Type B pancreatic cell (in vitro differentiated cells): ENCODE measurements at places on chromosomes 7 and 10.

DNA sequence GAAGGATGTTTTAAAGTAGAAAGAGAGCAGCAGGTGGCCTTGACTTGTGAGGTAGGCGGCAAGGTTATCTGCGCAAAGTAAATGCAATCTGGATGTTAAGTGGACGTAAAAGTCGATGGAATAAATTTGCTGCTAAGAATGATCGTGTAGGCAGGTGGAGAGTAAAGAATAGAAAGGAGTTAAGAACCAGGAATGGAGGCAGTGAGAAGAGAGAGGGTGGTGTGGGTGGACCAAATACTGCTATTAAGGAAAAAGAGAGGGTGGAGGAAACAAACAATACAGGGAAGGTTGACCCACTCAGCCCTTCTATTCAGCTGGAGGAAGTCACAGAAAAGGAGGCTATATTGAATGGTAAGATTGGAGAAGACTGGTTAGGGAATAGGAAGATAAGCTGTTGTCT is 1.9 kb upstream of the CUL1 start:
- no peak for DNase-seq

- no peak for DNase-seq
These were observed 56.2 kb upstream of the TMEM140 start for GRCh38 chr7:135091717-135092116.

- no peak for DNase-seq
These were observed 43.7 kb downstream of the DNAJB9 start for GRCh38 chr7:108613147-108613948.

- peak; percentile 93 for DNase-seq
These were observed at the start of gene MKRN1 for GRCh38 chr7:140479062-140479738. Gene MKRN1, minus strand, starts transcription at chr7:140479505. Its CDS starts 161 bp downstream, at chr7:140479344.

- DNase-seq: no peak
These were observed 277.9 kb downstream of the HPSE2 start for GRCh38 chr10:98957801-98958200.

DNA sequence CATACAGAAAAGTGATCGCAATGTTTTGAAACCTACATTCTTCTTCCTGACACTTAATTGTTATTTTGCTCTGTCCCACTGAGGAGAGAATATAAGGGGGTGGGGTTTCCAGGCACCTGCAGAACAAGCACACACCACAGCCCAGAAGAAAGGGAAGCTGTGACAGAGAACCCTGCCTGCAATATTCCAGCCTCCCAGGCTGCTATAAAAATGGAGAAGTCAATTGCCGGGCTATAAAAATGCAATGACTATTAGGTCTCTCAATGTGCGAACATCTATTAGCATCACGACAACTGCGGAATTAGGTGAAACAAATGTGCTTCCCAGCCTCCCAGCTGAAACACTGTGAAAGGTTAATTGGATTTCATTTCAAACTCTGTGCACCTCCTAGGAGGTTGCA is 145.3 kb upstream of the FRMD4A start:
- no peak for DNase-seq

DNA sequence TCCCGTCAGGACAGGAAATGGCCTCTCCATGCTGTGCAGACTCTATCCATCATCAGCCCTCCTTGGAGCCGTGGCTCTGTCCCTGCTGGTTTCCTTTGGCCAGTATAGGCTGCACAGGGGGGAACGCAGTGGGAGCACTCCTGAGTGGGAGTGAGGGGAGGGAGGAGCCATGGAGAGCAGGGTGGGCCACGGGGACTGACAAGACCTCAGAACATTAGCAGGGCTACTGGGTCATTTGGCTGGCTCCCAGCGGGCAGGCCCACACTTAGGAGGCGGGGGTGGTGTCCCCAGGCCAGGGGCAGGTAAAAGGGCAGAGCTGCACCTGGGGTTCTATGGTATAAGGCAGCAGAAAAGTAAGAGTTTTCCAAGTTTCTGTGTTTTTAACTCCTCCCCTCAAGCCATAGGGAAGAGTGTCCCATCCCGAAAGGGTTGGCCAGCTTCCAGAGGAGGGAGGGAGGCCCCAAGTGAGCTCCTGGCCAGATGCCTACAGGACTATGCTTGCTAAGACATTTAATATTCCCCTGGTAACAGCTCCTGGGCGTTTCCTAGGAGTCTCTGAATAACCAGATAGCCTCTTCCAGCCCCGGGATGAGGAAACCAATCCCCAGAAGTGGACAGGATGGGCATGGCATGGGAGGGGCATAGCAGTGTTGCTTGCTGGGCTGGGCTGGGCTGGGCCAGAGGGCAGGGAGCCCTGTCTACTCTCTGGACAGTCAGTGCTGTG is 5.5 kb upstream of the OPN4 start:
- DNase-seq: peak; percentile 64

GRCh38 chr7:155187061-155187785 is 110.5 kb upstream of the INSIG1 start:
- peak; percentile 56 for DNase-seq

GRCh38 chr10:5843686-5844344 is 30.6 kb upstream of the GDI2 start:
- DNase-seq: no peak

DNA sequence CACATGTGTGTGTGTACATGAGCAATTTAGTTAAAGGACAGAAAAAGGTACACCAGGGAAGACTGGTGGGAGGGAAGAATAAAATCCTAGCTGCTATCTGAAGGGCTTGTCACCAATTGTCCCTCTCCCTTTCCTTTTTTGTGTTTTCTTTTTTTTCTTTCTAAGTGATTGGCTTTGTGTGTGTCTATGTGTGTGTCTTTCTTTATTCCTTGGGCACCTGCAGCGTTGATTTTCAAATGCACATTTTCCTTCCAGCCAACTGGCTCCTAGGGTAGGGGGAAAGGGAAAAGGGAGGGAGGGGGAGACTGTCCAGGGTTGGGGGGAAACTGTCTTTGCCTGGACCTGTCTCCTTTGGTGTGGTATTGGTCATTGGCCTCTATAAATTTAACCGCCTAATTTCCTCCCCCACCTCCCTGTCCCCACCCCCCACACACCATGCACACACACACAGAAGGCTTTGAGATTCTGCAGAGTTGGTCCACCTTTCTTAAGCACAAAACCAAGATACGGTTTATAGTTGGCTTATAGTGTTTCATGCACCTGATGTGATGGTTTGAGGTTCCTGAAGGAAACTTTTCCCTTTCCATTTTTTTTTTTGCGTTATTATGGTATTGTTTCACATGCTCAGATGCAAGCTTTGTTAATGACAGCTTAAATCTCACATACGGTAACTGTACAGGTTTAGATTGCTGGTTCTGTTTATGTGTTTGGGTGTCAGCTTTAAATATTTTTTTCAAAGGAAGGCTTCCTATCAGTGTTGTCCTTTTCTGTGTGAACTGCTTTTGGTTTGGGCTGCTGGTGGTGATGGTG is 2.6 kb downstream of the AUTS2 start:
- DNase-seq: no peak

GRCh38 chr7:30906014-30906413 is 5.6 kb upstream of the AQP1 start:
- DNase-seq: no peak

- no peak for DNase-seq
These were observed 118.9 kb downstream of the PRPF18 start for GRCh38 chr10:13705526-13706174.

- no peak for DNase-seq
These were observed 526 bp downstream of the ZNF248 start for GRCh38 chr10:37856881-37857286.

DNA sequence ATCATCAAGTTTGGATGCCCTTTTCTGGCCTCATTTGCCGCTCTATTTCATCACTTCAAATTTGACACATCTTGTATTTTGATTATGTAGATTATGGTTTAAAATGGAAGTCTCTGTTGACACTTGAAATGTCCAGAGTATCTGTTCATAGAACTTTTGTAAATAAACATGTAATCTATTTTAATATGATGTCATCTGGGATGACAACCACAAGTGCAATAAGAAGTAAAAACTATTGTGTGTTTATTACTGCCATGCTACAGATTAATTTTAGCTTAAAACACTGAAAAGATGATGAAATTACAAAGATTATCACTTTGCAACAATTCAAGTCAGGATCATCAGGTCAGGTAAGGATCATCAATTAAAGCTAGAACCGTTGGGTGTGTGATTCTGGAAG is 30.0 kb downstream of the CYP2C8 start:
- no peak for DNase-seq

DNA sequence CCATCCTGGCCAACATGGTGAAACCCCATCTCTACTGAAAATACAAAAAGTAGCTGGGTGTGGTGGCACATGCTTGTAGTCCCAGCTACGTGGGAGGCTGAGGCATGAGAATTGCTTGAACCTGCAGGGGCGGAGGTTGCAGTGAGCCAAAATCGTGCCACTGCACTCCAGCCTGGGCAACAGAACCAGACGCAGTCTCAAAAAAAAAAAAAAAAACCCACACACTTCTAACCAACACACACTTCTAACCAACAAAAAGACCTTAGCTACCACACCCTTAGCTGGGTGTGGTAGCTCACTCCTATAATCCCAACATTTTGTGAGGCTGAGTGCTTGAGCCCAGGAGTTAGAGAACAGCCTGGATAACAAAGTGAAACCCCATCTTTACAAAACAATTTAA is 33.9 kb upstream of the SPOCK2 start:
- no peak for DNase-seq

DNA sequence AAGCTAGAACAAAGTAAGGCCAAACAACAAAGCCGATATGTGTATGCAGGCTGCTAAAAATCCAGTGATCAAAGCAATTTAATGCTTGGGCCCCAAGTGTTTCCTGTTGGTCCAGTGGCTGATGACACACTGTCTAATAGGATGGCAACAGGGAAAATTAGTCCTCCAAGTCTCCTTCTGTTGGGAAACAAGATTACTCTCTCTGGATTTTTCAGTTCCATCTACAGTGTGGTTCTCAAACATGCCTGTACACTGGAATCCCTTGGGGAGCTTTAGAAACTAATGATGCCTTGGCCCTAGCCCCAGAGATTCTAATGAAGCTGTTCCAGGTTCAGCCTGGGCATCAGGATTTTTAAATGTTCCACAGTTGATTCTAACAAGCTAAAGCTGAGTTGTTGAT is 198.7 kb downstream of the AHR start:
- no peak for DNase-seq

- no peak for DNase-seq
These were observed 98.0 kb downstream of the TEX36 start for GRCh38 chr10:125584954-125585353.

DNA sequence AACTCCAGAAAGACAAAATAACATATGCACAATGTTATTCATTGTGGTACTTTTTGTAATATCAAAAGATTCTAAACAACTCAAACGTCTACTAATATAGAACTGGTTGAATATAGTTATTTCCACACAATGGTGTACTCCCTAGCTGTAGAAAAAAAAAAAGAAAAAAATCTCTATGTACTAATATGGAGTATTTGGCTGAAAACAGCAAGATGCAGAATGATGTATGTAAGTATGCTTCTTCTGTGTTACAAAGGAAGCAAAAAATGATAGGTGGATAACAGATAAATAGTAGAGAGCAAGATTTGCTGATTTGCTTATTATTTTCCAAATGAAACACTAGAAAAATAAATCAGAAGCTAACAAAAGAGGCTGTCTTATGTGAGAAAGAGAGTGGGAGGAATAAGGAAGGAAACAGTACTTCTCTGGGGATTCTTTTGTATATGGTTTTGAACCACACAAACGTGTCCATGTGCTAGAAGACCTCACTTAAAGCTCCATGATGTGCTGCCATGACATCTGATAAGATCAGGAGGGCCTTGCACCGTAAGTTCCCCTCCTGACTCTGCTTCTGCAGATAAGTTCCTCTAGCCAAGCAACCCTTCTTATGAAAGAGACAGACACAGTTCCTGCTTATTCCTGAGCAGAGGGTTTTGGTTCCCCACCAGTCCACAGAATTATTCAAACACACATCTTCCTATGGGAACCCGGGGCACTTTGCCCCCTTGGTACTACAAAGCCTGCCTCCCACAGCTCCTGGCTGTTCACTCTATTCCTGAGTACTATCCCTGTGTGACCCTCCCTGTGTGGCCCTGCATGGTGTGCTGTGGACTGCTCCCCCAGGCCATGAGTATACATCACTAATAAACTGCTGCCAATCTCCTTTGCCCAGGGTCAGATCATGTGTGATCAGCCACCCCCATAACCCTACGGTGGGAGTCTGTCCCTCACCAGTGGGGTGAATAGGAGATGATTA is 159.1 kb downstream of the CCDC71L start:
- no peak for DNase-seq

GRCh38 chr10:84314275-84314674 is 14.1 kb upstream of the CCSER2 start:
- no peak for DNase-seq

- DNase-seq: no peak
These were observed 516 bp downstream of the ZNHIT1 start for GRCh38 chr7:101218236-101219125.

DNA sequence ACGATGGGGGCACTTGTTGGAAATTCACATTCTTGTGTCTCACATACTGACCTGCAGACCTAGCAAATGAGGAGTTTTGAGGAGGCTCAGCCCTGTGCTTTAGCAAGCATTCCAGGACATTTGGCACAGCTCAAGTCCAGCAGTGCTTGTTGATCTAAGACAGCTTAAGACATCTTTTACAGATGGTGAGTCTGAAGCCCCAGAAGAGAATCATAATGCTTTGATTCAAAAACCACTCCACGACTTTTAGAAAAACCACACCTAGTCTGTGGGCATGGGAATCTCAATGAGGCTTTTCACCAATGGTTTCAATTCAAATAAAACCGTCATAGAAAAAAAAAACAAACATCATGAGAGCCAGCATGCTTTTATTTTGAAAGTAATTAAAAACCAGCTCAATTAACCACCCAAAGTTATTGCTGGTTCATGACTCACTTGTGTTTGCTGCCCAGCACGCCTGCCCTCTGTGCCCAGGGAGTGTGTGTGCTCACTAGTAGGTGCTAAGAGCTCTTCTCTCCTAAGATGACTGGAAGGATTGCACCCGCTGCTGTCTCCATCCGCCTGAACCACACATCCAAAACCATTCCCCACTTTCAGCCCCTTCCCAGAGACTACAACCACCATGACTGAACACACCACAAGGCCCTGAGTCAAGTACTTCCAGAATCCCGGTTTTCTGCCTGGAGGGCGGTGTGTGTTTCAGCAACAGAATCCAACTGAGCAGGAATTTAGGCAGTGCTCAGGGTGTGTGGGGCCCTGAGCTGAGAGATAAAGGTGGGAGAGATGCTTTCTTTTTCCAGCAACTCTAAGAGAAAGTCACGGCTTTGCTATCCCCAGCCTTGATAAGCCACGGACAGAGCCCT is 130.2 kb upstream of the ADAM12 start:
- no peak for DNase-seq

- DNase-seq: no peak
These were observed 33.9 kb downstream of the TAS2R41 start for GRCh38 chr7:143511593-143512047.
